ENCODE measurements at places on chromosomes 12 and 14.

DNA sequence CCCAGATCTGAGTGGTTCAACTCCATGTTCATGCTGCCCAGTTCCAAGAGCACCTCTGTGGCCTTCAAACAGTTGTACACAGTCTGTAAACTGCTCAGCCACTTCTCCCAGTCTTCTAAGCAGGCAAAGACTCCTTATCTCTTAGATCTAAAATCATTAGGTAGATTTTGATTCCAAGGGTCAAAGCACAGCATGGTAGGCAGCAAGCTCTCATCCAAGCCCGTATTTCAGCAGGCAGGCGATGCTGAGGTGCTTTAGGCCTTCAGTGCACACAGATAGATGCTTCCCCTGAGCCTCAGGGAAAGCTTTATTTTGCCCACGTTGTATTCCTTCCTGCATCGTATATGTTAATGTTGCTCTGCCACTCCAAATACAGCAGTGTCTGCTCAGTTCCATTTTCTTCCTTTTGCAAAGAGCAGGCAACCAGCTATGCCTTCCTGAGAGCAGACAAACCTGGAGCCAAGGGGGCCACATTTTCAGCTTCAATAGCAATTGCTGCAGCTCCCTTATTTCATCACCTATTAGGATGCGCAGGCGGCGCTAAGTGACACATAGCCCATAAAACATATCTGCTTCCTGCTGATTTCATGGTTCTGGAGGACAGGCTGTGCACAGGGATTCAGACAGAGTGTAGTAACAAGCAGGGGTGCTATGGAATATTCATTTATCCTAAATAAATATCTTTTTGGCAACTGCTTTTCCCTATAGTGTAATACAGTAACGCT, 67.5 kb downstream of the ETV6 start:
- DNase-seq = no peak

GRCh38 chr14:72721083-72721482, 172.8 kb downstream of the DPF3 start:
- no peak for DNase-seq

GRCh38 chr12:4282892-4283511, 9.4 kb downstream of the CCND2 start:
- no peak for DNase-seq

- no peak for DNase-seq
Observed at GRCh38 chr12:110635055-110635454, 21.1 kb downstream of the TCTN1 start.

DNA sequence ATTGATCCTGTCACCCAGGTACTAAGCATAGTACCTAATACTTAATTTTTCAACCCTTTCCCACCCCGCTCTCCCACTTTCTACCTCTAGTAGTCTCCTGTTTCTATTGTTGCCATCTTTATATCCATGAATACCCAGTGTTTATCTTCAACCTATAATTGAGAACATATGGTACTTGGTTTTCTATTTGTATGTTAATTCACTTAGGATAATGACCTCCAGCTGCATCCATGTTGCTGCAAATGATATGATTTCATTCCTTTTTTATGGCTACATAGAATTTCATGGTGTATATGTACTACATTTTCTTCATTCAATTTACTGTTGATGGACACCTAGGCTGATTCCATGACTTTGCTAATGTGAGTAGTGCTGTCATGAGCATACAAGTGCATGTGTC, 547.3 kb upstream of the NOVA1 start:
- no peak for DNase-seq

- DNase-seq = no peak
Observed at GRCh38 chr12:92995258-92995903, 66.3 kb upstream of the EEA1 start.

GRCh38 chr12:111437816-111438454, 32.2 kb downstream of the SH2B3 start:
- DNase-seq = no peak

GRCh38 chr12:6899427-6899826, 5.2 kb upstream of the LRRC23 start:
- DNase-seq = no peak

DNA sequence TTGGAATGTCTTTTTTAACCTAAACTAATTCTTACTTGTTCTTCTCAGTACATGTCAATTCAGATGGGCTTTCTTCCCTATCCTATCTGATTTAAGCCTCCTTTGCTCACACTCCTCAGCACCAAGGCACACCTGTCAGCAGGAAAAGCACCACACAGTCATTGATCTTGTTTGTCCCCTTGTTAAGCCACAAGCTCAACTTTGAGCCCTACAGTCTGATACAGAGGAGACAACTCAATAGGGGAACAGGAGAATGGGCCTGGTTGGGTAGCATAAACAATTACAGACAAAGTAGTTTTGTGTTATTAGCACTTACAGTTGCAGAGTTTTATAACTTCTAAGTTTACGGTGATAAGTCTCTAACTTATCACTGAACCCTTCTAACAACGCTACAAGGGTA, 29.5 kb upstream of the SYCP3 start:
- DNase-seq = no peak

- no peak for DNase-seq
Observed at GRCh38 chr14:99320105-99320572, 48.1 kb upstream of the BCL11B start.

DNA sequence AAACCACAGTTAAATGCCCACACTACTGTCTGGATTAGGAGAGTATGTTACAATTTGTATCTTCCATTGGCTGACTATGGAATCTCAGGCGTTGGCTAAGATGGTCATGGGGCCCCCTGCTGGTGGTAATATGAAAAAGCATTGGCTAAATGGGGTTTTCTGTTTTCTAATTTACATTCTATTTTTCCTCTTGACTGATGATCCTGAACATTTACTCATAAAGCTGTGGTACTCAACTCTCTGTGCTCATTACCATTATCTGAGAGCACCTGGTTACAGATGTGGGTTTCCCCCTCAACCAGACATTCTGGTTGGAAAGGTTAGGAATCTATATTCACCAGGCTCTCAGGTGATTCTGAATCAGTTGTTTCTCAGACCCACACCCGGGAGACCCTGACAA, 64.8 kb downstream of the WSCD2 start:
- DNase-seq = no peak

All from C1 segment of cervical spinal cord (tissue), 14 donors.